M059J (cell line): ENCODE measurements at places on chromosomes 12 and 14.

DNA sequence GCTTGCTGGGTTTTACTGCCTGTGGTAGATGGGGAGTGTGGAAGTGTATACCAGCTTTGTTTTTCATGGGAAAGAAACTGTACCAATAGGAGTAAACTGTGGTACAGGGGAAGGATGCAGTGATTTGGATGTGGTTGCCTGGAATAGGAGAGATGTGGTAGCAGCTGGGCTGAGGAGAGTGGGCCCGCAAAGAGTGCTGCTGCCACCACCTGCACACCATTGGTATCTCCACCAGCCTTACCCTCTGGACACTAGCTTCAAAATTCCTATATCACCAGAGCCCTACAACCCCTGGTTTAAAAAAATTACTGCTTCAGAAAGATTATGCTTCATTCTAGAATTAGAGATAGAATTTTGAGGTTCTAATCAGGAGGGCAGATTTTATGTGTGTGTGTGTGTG lies 53.6 kb downstream of the AKAP6 start:
- DNase-seq = peak; percentile 23

DNA sequence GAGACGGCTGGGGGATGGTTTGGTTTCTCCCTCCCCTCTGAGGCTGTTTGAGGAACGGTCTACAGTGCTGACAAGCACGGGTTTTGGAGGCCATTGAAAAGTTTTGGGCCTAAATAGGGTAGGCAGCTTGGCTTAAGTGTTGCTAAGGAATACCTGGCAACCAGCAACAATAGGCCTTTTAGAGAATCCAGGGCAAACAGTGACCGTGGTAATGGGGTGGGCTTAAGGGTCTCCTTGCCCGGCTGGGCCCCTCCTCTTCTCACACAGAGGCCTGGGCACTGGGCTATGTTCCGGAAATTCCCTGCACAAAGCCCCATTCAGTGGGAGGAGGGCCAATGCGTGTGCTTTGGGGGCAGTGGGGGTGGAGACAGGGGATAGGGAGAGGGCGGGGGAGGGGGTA lies 55.4 kb downstream of the ASCL1 start:
- DNase-seq = no peak

DNA sequence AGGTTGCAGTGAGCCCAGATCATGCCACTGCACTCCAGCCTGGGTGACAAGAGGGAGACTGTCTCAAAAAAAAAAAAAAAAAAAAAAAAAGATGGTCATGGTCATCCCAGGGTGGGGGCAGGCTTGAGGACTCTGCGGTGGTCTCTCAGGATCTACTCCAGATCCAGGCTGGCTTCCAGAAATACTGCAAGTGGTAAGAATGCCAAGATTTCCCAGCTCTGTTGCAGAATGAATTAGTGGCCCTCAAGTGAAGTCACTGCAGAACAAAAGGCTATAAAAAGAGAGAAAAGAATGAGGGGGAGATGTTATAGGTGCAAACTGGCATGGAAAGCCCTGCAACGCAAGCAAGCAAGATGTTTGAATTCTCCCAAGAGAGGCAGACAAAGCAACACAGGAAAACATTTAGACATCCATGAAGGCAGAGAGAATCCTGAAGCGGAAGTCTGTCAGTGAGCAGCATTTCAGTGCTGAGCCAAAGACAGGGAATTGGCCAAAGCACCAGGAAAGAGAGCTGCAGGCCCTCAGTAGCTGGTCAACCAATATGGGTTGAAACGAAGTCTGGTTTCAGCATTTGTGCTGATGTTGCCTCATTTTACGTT lies 31.9 kb upstream of the ETFBKMT start:
- no peak for DNase-seq

GRCh38 chr12:53725824-53726223 lies 1.4 kb downstream of the CALCOCO1 start:
- no peak for DNase-seq

- DNase-seq = peak; percentile 15
These were observed 635.5 kb downstream of the KCNH5 start for GRCh38 chr14:62409626-62410300.

- DNase-seq = no peak
These were observed 240.3 kb downstream of the SLC15A4 start for GRCh38 chr12:128583453-128583852.

DNA sequence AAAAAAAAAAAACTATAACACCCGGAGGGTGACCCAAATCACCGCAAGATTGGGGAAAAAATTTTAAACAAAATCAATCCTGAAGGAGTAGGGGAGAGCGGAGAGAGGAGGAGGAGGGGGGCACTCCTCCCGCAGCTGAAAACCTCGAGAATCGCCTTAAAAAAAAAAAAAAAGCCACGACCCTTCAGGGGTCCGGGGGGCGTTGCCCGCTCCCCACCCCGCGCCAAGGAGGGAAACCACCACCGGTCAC lies 254 bp downstream of the GTF2A1 start:
- DNase-seq = no peak

- DNase-seq = no peak
These were observed 13.9 kb downstream of the FBXL14 start for GRCh38 chr12:1580526-1580925.

DNA sequence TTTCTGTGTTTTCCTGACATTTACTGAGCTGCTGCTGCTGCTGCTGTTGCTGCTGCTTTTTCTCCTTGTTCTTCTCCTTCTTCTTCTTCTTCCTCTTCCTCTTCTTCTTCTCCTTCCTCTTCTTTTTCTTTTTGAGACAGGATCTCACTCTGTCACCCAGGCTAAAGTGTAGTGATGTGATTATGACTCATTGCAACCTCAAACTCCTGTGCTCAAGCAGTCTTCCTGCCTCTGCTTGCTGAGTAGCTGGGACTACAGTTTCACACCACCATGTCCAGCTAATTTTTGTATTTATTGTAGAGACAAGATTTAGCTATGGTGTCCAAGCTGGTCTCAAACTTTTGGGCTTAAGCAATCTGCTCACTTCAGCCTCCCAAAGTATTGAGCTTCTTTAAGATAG lies 95.8 kb downstream of the TMTC3 start:
- peak; percentile 78 for DNase-seq

DNA sequence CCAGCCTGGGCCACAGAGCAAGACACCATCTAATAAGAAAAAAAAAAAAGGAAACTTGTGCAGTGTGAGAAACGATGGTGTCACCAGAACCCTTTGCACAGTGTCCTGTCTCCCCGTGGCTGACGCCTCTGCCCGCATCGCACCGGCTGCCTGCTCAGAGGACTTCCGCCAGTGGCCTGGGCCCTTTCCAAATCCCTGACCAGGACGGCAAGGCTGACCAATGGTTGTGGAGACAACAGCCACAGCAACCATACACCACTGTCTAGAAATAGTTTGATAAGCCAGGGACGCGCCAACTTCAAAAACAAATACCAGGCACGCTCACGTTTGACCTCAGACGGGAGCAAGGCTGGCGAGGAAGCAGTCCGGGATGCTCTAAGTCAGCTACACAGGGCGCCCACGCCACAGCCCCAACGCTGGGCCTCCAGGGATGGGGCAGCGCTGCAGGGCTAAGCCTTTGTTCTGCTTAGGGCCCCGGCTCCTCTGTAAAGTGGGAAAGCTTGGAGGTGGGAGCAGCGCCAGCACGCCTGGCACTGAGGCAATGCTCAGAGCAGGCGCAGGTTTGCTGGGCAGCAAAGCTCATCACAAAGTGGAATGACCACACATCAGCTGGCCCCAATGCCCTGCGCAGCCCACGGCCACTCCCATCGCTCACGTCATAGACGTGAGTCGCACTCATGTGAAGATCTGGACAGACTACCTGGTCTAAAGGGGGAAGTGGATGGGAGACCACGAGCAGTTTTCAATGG lies 12.5 kb downstream of the PGAM5 start:
- no peak for DNase-seq

- peak; percentile 61 for DNase-seq
These were observed 8.6 kb upstream of the ALDH2 start for GRCh38 chr12:111758120-111758561.

DNA sequence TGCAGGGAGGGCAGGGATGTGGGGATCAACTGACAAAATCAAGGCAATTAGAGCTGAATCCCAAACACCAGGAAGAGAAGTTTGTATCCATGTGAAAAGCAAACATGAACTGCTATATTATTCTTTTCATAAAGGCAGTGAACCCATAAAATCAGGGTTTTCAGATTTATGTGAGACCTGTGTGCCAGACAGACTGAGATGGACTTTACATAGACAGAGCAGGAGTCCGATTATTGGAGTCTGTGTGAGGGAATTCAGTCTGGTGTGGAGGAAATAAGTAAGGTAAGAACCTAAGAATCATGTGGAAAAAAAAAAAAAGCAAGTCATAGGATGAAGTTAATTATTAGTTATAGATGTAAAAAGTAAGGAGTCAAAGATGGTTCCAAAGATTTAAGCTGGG lies 45.1 kb upstream of the SYCP3 start:
- DNase-seq = no peak

GRCh38 chr14:35786856-35787255 lies 22.2 kb downstream of the RALGAPA1 start:
- DNase-seq = no peak

DNA sequence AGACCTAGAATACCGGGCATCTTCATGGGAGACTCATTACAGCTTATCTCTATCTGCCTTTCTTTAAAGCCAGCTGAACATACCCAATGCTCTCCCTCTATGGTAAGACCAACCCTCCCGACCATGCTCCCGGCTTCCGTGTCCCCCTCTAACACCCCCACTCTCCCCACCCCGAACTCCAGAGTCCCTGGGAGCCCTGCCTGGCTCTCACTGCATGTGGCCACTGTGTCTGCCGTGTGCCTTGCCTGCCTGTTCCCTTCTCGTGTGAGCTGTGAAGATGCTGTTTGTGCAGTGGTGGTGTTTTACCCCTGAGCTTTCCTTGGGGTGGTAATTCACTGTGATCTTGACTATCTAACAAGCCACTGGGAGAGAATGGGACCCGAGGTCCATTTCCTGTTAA lies 146.4 kb upstream of the FKBP4 start:
- DNase-seq = no peak

GRCh38 chr12:42704340-42704739 lies 114.8 kb upstream of the PRICKLE1 start:
- DNase-seq = no peak

- no peak for DNase-seq
These were observed 92.5 kb downstream of the BBS10 start for GRCh38 chr12:76255692-76256091.

DNA sequence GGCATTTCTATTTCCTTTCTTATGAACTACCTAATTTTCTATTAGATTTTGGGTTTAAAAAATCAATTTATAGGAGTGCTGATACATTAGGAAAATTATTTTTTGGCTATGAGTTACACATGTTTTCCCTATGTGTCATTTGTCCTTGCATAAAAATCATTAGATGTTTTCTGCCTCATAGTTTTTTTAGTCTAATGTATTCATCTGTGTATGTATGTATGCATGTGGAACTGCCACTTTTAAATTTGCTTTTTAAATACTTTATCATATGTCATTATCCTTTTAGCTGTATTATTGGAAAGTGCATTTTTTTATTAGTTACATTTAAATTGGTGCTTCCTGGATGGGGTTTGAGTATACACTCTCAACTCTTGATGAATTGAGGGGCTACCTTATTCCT lies 78.7 kb upstream of the CEP83 start:
- DNase-seq = no peak

GRCh38 chr14:67260965-67261364 lies 19.7 kb downstream of the PALS1 start:
- no peak for DNase-seq

- no peak for DNase-seq
These were observed 23.0 kb downstream of the VPS37B start for GRCh38 chr12:122872815-122873361.

- DNase-seq = no peak
These were observed 11.1 kb downstream of the KRT77 start for GRCh38 chr12:52692254-52692653.

DNA sequence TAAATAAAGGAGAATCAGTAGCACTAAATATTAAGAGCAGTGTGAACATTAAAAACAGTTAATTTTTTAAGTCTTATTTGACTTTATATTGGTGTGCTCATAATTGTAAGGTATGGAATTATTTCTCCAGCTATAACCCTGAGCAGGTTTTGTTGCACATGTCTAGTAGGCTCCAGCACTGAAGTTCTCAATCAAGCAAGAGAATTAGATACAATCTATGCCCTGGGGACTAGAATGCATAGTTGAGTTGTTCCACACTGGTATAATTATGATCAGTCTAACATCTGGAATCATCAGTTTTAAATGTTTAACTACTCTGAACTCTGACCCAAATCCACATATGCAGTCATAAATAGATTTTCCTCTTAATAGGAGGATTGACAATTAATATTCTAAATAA lies 257.8 kb upstream of the ARHGAP5 start:
- peak; percentile 40 for DNase-seq

GRCh38 chr12:104281636-104282035 lies 21.9 kb upstream of the EID3 start:
- DNase-seq = peak; percentile 94

DNA sequence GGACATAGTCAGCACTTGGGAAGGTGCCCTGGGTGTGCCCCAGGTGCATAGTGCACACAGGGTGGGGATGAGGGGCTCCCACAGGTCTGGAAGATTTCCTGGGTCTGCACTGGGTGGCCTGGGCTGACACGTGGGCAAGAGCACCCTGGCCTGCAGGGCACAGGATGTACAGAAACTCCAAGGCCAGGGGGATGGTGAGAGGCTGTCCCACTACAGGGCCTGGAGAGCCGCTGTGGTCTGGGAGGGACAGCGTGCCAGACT lies 35.8 kb upstream of the PPP1R13B start:
- DNase-seq = no peak

DNA sequence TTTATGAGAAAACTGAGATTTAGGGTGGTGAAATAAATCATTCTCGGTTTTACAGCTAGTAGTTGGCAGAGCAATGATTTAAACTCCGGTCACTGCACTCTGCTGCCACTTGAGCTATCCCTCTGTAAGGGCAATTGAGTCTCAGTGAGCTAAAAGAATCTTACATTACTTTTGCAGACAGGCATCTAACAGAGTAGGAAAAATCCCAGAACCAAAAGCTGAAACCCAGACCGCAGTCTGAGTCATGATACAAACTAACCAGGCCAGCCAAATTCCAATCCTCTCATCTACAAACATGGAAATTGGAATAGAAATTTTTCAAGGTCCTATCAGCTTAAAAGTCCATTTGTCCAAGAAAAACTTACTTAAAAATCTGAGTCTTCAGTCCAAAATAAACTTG lies 73.7 kb downstream of the ANKS1B start:
- DNase-seq = peak; percentile 96

GRCh38 chr14:74502236-74503019 lies 8.9 kb downstream of the ISCA2 start:
- peak; percentile 63 for DNase-seq

GRCh38 chr14:66652525-66653106 lies 144.7 kb downstream of the GPHN start:
- DNase-seq = no peak

- peak; percentile 53 for DNase-seq
These were observed 77.5 kb upstream of the KRAS start for GRCh38 chr12:25328072-25328712.

GRCh38 chr12:810671-811415 lies 58.5 kb downstream of the WNK1 start:
- no peak for DNase-seq
